ENCODE measurements at places on chromosomes 1 and 21.

GRCh38 chr1:206467915-206468314 is 2.4 kb upstream of the IKBKE start:
- DNase-seq: peak; percentile 97

DNA sequence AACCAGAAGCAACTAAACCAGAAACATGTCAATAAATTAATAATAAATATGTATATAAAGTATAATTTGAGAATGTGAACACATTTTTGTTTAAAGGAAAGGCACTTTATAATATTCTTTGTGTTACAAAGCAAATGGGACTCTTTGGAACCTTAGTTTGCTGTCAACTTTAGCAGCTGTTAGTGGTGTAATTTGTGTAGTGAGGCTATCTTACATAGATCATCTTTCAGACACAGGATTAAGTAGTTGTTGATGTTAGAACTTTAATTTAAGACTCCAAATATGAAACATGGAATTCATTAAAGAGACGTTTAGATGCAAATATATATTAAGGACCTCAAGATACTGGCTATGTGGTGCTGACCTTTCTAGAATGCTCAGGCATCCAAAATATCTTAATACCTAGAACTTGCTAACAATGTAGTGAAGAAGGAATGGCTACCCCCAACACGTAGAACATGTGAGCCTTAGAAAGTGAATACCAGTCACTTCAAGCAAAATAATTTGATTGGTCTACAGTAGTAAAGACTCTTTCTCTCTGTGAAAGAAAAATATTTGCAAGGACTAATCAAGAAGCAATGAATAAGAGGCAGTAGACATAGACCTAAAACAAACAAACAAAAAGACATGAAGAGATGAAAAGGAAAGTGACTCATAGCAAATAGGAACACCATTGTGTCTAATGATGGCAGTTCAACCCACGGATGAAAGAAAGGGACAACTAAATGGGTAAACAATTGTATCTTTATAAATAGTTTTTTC is 811.4 kb downstream of the USP25 start:
- DNase-seq: no peak

- peak; percentile 94 for DNase-seq
Observed at GRCh38 chr1:66380452-66381212, 153.3 kb upstream of the SGIP1 start.

DNA sequence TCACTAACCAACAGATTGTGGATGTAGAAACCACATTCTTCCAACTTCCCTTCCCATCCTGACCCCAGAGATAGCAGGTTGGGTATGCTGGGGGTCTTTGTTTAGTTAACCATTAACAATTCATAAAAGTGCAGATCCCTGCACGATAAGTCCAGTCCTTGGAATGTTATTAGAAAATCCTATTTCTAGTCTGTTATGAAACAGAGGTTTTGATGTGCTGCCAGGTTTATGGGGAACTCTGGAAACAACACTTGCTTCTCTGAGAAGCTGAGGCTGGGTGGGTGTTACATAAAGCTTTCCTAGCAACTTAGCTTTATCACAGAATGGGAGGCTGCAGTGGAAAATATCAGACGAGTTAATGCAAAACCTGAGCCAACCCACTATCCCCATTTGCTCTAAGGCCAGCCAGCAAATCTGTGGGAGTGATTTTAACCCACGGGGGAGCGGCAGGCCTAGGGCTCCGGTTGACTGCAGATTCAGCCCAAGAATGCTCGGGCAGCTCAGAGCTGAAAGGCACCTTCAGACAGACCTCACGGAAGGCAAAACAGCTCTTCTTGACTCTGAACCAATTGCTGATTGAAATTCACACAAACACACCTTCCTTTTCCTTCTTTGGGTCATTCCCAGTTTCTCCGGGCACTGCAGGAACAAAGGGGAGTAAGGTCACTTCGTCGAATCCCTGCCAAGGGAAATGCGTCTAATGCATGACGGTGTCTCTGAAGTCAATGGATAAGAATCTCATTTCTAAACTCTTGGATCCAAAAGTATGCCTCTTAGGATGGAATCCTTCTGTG is 111.7 kb upstream of the IRF2BP2 start:
- DNase-seq: no peak

- DNase-seq: peak; percentile 56
Observed at GRCh38 chr1:155940482-155940992, 901 bp upstream of the RXFP4 start.

DNA sequence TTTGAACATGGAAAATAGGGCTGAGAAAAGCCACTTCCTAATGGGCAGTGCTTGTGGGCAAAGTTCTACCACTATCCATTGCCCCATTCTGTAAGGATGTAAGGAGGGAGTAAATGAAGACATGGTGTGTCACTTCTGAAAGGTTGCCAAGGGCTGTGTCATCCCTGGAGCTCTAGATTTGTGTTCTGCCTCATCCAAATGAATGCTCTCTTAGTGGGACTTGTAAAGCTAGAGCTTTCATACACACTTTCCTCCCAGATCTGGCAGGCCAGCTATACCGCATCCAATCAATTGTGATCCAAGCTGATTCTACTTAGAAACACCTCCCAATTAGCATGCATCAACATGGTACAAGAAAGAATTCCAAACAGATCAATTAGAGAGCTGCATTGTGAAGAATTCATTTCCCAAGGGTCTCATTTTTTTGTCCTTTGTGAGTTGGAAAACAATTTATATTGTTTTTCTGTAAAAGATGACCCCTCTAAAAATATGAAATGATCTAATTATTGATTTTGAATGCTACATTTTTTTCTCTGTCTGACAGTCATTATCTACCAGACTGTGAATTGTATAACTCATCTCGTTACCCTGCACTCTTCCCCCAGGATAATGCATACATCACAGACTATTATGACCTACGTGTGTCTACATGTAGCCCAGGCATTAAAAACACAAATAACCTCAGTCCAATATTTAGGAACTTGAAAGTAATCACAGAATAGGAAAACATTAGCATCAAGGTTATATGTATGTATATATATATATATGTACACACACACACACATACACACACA is 117.1 kb upstream of the DUSP10 start:
- no peak for DNase-seq

GRCh38 chr1:12380326-12381249 is 150.8 kb downstream of the VPS13D start:
- DNase-seq: peak; percentile 30

GRCh38 chr1:85453640-85454194 is 11.2 kb downstream of the DDAH1 start:
- no peak for DNase-seq

DNA sequence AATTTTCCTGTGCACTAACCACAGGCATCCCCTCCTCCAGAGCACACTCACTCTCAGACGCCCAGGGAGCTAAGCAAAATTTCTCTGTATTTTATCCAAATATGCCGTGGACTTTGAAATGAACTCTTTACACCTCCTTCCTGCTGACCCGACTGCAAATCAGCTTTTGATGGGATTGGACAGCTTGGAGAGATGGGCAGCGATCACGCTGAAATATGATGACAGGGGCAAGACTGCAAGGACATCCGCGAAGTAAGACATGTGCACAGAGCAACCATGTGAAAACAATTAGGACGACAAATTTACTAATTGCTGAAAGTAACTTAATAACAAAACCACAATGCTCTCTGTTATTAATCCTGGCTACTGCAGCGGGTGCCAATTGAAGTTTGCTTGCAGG is 64.6 kb upstream of the CLDN14 start:
- no peak for DNase-seq

DNA sequence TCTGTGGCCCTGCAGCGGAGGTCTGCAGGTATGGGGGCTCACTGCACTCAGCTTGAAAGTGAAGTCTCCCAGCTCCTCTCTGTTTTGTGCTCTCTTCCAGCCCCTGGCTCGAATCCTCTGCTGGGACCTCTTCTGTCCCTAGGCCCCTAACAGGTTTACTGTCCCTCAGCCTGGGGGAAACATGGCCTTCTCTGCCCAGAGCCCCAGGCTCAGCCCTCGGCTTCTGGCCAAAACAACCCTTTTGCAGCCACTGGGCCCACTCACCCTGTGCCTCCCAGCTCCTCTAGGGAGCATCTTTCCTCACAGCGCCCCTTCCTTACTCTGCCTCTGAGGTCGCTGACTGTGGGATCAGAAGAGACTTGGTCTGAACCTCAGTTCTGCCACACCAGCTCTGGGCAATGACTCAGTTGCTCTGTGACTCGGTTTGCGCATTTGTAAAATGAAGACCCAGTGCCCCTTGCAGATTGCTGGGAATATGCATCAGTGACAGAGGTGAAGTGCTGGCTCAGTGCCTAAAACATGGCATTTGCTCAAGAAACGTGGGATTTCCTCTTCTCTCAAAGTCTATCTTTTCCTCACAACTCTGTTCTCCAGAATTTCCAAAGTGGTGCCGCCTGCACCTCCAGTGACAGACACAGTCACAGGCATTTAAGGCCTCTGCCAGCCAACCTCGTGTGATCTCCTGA is 26.5 kb upstream of the TENT5C start:
- no peak for DNase-seq

DNA sequence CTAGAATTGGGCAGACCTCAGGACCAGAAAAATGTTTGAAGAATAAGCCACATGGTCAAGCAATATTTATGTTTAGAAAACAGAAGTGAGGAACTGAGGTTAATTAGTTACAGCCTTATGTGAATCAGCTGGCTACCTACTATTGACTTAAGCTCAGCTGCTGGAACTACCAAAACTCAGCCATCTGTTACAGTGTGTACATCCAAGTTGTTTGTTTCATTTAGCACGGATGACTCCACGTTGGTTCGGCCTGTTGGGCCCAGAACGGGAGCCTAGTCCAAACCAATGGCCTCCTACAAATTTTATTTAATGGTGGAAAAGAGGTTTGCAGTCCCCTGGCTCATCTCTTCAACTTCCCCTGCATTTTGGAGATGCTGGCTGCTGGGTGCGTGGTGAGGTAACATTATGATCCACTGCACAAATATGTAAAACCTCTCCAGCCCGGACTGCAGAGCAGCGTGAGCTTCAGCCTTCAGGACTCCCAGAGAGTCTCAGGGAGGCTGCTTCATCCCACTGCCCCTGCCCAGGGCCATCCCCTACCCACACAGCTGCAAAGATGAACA is 143.4 kb downstream of the ZZZ3 start:
- peak; percentile 41 for DNase-seq

GRCh38 chr1:228976316-228976715 is 241.0 kb downstream of the RHOU start:
- DNase-seq: no peak

DNA sequence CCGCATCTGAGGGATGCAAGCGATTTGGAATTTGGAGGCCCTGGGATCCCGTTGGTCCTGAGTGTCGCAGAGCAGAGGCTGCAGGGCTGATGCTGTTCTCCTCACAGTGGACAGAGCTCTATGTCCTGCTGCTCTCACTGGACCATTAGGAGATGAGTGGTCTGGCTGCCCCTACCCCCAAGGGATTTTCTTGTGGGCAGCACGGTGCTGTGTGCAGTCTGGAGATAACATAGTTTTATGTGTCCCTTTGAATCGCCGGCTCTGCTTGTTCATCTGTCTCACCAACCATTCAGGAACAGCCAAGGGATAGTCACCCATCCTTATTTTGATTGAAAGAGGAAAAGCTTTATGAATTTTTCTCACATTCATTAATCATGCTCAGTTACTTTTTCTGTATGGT is 49.9 kb downstream of the CHRM3 start:
- no peak for DNase-seq

GRCh38 chr1:5001466-5001865 is 347.1 kb downstream of the AJAP1 start:
- no peak for DNase-seq

- no peak for DNase-seq
Observed at GRCh38 chr1:31648641-31649357, 4.1 kb upstream of the PEF1 start.

GRCh38 chr1:90012300-90012699 is 17.4 kb downstream of the ZNF326 start:
- DNase-seq: peak; percentile 24

DNA sequence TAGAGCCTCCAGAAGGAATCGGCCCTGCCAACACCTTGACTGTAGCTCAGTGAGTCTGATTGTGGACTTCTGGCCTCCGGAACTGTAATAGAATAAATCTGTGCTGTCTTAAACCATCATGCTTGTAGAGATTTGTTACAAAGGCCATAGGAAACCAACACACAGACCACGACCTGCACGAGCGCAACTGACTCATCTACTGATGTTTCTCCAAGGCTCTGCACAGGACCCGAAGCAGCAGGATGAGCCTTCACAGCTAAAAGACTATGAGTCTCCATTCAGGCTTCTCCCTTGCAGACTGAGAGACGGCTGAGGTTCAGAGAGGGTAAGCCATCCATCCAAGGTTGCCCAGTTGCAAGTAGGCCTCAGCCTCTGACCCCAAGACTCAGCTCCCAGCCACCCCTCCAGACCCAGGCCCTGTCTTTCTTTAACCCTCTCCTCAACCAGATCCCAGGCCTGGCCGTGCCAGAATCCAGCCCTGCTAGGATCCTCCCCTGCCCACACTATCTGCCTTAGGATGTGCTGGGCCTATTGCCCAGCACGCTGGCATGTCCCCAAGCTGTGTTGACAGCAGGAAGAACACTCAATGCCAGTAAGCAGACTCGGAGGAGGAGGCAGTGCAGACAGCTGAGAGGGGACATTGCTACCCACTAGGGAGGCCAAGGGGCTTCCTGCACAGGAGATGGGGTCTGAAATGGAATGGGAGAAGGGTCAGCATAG is 109.0 kb downstream of the HMGB4 start:
- DNase-seq: no peak

- DNase-seq: peak; percentile 44
Observed at GRCh38 chr1:68745011-68745410, 248.1 kb upstream of the DEPDC1 start.

DNA sequence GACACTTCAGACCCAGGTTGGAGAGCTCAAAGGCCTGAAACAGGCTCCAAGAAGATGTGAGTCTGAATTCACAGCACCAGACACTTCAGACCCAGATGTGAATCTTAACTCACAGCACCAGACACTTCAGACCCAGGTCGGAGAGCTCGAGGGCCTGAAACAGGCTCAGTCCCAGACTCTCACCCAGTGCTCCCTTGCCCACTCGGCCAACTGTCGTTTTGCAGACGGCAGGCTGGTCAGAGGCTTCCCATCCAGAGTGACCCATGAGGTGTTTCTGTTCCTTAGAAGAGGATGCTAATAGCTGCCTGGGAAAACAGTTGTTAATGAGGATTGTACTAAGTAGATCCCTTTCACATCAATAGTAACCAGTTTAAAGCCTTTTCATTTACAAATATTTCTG is 88.4 kb downstream of the ADARB1 start:
- no peak for DNase-seq

DNA sequence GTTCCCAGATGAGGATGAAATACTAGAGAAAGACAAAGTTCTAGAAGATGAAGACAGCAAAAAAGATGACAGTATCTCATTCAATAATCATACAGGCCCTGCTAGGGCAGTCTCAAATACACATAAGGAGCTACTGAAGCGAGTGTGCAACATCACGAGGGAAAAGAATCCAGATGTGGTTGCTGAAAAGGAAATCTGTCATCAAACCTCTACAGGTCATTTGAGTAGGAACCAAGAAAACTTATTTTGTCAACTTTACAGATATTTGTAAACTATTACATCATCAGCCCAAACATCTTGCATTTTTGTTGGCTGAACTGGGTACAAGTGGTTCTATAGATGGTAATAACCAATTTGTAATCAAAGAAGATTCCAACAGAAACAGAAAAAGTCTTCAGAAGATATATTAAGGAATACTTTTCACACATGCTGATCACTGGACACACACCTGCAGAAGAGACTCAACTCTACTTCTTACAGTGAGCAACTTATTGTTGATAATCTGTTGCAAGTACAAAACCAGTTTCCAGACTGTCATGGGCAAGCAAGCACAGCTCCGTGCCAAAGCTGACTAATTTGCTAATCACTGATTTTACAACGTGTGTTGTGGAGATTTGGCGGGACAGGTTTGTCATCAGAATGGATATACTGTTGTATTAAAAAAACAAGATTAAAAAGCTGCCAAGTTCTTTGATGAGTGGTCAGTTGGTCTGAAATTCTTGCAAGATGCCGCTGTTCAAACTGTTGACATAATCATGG is 42.1 kb downstream of the TRIM33 start:
- DNase-seq: no peak
